Fibroblast of villous mesenchyme (primary cell): ENCODE measurements at places on chromosomes 12 and 14. TPM values are rescaled to one million over a fixed set of nuclear protein-coding genes. Genes with fewer than 3 reads are reported as not detected.

Gene KRT75
- not detected in 2 replicates for total RNA-seq

Gene LIN7A
- total RNA-seq = 6.4 and 10.4 TPM in 2 replicates

Gene AMN1
- total RNA-seq = 6.8 and 7.3 TPM in 2 replicates

Gene OR6C2
- not detected in 2 replicates for total RNA-seq

- no peak for DNase-seq
These were observed 224.4 kb downstream of the SPTSSA start for GRCh38 chr14:34237677-34238076.

- no peak for DNase-seq
These were observed 8.7 kb upstream of the GPR132 start for GRCh38 chr14:105073720-105074600.
